Stimulated activated CD8-positive, alpha-beta memory T cell treated with anti-CD3 and anti-CD28 coated beads, Interleukin-7, amount 100 ng/mL, for 24 hours (primary cell): ENCODE measurements at places on chromosomes 3 and 15.

GRCh38 chr15:65095011-65095746 lies 18.6 kb downstream of the KBTBD13 start:
- DNase-seq = no peak

DNA sequence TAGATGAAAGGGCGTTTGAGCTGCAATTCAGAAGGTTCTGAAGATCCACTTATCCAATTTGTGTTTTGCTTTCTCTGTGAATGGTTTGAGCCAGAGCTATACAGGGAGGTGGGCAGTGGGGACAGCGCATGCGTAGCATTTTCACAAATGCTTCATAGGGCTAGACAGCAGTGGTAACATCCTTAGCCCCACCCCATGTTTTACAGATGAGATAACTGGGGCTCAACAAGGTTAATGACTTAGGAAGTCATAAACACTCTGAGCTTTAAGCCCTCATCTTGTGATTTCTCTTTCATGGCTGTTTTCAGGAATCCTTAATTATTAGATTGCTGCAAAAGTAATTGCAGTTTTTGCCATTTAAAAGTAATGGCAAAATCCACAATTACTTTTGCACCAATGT lies 408.7 kb downstream of the IL5RA start:
- no peak for DNase-seq

DNA sequence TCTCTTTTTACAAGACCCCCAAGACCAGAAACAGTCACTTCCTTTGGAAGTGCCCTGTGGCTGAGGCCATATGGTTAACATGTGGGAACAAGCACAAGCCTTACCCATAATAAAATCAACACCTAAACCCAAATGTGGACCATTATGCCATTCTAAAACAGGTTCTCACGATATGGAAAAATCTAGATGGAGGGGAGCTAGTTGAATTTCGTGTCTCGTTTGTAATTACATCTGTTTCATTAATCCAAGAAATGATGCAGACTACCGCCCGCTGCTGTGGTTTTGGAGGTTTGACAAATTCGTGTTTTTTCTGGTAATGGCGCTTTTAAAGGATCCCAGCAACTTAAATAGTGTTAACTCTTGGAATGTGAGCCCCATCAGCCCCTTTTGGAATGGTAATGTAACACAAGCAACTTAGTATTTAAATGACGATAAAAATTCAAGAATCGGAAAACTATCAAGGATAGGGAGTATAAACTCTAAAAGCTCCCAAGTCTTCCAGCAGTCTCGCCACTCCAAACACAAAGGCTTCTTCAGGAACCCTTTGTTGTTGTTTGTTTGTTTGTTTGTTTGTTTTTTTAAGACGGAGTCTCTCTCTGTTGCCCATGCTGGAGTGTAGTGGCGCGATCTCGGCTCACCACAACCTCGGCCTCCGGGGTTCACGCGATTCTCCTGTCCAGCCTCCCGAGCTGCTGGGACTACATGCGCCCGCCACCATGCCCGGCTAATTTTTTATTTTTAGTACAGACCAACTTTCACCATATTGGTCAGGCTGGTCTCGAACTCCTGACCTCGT lies 1.1 kb downstream of the CNBP start:
- DNase-seq = peak; percentile 16

DNA sequence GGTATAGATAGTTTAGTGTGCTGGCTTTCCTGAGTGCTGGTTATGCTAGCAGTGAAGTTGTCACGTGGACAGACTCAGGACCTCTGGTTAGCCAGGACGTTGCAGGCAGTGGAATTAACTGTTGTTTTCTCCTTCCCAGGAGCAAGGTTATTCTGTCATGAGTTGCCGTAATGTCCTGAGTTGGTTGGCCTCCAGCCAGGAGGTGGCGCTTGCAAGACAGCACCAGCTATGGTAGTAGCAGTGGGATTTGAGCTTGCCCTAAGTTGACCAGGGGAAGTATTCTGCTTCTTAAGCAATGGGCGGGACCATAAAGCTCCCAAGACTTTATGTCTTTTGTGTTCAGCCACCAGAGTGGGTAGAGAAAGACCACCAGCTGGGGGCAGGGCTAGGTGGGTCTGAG lies 240.7 kb upstream of the DNAJC19 start:
- no peak for DNase-seq

DNA sequence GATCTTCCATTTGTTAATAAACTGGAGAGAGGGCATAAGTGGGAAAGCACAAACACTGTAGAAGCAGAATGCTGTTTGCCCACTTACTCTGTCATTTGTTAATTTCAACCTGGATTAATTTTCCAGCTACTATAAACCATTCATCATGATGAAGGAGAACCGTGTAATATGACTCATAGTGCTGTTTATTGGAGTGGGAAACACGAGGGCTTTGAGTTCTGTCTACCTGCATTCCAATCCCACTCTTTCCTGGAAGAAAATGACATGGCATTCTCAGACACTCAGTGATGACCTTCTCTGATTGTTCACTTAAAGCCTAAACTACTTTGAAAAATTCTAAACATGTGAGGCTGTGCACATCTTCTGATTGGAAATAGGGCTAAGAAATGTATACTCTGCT lies 826.7 kb downstream of the AGBL1 start:
- DNase-seq = no peak

DNA sequence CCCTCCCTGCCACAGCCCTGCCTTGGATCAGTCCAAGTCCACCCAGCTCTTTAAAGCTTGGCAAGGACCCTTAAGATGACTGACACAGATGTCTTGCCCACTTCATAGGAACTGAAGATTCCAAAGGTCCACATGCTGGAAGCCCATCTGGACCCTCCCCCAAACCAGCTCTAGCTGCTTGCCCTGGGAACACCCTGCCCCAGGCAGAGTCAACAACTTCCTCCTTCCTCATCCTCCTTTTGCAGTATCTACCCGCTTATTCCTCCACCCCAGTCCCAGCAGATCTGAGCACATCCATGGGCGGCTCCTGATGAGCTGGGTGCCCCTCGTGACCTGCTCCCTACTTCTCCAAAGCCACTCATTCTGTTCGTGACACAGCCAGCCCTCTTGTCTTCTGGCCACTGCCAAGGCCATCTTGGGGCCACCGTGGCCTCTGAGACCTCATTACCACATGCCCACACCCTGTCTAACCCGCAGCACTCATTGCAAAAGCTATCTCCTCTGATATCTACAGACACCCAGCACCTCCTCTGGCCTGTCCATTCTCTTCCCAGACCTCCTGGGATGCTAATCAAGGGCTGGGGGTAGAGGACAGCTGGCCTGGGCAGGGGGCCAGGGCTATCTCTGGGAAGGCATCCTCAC lies 2.0 kb upstream of the PFKFB4 start:
- no peak for DNase-seq

- no peak for DNase-seq
These were observed 11.9 kb upstream of the ARHGEF3 start for GRCh38 chr3:56813653-56813960.

GRCh38 chr3:160224811-160225175 lies 429 bp upstream of the C3orf80 start:
- no peak for DNase-seq

DNA sequence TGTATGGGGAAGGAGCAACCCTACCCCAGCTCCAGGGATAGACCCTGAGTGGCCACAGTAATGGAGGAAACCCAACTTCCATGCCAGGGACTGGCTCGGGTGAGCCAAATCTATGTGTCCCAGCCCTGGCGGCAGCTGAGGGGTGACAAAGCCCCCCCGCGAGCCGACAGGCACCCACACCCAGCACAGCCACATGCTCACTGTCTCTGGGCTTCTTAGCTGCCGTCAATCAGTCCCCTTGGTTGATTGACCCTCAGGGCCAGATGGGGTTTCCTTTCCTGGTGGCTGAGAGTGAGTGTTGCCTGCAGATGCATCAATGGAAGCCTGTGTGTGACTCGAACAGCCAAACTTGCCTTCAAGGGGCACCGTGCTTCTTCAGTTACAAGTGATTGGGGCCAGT lies 2.1 kb upstream of the OCA2 start:
- DNase-seq = no peak

DNA sequence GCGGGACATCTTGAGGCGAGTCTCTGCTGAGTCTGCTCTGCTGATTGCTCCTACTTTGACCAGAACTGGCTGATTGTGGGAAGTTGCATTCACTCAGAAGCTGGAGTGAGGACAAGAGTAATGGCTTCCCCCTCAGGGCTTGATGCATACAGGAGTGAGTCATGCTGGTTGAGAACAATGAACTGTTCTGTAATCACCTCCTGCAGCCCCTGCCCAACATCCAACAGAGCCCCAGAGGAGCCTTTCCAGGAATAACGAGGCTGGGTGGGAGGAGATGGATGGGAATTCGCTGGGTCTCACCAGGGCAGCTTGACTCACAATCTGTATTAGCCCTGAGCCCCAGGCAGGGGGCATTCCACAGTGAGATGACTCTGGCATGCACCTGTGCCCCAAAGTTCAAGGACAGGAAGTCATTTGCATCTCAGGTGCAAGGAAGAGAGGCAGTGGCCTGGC lies 85.0 kb downstream of the RAB11A start:
- DNase-seq = no peak

GRCh38 chr3:111895071-111895470 lies 36.0 kb downstream of the PHLDB2 start:
- no peak for DNase-seq

DNA sequence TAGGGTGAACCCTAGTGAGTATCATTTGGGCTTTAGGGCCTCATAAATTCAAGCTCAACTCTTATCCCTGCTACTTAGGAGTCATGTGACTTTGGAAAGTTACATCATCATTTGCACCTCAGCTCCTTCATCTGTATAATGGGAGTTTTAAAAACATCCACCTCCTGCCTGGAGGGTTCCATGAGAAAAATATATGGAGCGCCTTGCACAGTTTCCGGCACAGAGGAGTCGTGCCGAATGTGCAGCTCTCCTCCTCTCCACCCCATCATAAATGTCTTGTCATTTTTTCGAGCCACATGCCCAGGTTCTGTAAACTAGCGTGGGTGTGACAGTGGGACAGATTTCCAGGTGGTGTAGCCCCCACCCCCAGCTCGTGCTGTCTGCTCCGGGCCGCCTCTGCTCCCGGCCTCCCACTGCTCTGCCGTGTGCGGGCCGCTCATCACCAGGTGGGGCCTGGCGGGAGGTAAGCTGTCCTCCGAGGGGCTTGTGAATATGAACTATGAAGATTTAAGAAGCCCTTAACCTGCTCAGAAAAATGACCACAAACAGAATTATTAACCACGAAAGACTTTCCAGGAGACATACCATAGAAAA lies 90.4 kb downstream of the TOP2B start:
- DNase-seq = no peak

- no peak for DNase-seq
These were observed 246.5 kb downstream of the TBL1XR1 start for GRCh38 chr3:176950743-176951142.

- no peak for DNase-seq
These were observed 10.0 kb upstream of the HCLS1 start for GRCh38 chr3:121670676-121671075.

GRCh38 chr3:16318176-16318575 lies 53.2 kb downstream of the OXNAD1 start:
- DNase-seq = no peak

GRCh38 chr3:161500068-161500796 lies 3.6 kb downstream of the OTOL1 start:
- DNase-seq = no peak

- no peak for DNase-seq
These were observed 4.4 kb downstream of the SH3BP5 start for GRCh38 chr3:15327941-15328340.

DNA sequence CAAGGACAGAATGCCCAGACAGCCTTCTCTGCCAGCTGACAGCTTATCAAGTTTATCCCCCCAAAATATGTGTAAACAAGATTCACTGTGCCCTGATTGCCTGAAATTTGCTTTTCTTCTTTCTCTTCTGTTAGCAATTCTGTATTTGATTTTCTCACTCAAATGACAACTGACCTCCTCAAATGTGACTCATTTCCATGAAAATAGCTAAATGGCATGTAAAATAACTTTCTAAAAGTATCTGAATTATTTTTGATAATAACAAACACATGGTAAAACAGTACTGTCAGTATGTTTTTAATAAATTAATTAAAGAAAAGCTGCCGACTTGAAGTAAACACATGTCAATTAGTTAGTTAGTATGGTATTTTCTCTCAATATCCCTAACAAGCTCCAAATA lies 202.3 kb upstream of the STAC start:
- no peak for DNase-seq

DNA sequence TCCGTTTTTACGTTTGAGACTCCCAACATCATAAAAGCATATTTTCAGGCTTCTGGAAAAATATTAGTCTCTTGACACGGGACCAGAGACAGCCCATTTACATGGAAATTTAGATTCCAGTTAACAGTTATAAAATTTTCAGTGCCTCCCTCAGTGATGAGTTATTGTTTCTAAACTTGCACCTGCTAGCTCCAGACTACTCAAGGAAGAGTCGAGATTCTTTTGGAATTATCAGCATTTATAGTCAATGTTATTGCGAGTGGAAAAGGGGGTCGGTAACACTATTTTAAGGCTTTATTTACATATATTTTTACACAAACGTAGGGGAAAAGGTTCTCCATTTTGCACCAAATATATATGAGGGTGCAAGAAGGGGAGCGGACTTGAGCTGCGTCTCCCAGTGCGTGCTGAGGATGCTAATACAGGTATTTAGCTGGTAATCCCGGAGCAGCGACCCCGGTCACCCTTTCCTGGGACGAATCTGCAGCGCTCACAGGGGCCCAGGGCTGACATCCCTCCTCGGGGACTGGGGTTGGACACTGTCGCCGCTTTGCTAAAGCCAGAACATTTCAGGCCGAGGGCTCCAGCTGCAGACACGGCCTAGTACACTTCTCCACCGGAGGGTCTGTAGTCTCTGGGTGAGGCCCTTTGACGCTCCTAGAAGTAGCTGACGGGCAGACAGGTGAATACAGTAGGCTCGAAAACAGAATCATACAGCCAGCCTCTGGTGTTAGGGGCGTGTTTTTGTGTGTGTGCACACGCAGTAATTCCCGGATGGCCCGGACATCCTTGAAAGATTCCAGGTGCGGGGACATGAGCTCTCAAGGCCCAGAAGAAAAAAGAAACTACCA lies 729 bp upstream of the ZBTB11 start:
- no peak for DNase-seq

DNA sequence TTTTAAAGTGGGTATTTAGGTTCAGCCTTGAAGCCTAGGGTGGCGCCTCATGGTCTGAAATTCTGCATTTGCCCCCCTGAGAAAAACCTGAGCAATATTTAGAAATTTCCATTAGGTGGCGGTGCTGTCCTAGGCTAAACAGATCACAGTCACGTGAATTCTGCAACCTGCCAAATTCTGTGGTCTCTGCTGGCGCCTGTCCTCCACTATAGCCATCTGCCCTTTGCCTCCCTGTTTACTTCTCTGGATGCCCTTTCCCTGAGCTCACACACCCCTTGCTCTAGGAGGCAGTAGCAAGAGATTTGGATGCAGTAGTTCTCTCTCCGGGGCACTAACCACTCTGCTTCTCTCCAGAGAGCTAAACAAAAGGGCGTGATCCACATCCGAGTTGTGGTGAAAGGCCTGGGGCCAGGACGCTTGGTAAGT lies 9.1 kb downstream of the MRPS11 start:
- no peak for DNase-seq

DNA sequence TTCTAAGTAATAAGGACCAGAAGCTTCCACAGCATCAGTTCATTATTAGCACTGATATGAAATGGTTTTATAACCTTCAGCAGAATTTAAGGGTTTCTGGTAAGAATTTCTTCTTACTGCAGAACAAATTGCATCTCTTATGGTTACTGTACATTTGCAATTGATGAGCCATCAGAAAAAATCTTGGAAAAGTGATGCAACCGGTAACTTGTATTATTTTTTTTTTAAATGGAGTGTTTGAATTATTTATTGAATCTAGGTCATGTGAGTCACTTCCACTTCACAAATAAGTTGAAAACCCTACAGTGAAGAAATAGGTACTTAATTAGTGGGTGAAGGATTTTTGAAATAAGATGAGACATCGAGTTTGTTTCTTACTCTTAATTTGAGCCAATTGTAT lies 786.0 kb downstream of the TUSC7 start:
- no peak for DNase-seq
